ENCODE measurements at places on chromosomes 2 and 18. TPM values are rescaled to one million over a fixed set of nuclear protein-coding genes. Genes with fewer than 3 reads are reported as not detected.

DNA sequence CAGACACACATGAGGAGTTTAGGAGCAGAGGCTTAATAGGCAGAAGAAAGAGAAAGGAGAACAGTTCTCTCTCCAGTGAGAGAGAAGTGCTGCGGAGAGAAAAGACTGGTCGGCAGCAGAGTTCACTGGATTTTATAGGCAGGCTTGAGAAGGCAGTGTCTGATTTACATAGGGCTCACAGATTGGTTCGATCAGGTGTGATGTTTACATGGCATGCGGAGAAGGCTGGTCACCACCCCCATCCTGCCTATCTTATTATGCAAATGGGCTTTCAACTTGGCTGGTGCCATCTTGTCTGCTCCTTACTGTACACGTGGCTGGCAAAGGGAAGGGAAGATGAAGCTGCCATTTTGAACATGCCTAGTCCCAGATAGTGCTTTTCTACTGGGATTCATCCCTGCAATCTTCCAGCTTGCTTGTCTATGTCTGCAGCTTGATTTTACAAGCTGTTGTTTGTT is 113.4 kb downstream of the AP1S3 start:
- DNase-seq: no peak

DNA sequence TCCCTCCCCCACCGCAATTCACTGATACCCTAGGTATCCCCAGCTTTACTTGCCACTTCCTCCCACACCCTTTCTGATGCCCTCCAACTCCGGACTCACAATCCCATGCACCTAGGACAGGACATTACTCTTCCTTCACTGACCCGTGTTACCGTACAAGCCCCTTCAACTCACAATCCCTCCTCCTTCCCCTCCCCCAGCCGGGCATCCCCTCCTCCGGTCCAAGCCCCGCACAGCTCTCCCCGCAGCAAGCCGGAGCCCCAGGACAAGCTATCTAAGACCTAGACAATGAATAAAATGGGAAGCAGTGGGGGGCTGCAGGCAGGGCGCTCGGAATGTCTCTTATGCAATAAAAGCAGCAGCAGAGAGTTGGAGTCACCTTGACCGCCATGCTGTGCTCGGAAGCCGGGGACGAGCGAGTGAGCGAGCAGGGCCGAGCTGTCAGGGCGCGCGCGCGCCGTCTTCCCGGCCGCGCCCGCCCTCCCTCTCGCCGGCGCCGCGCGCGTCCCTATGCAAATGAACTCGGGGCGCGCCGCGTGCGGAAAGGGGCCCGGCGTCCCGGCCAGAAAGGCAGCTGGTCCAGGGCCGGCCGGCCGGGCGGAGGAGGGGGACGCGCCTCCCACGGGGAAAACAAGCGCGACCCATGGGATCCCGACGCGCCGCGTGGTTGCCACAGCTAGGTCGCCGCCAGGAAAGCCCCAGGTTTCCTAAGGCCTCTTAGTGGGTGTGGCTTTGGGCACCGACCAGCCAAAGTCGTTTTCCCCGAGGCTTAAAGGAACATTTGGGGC is at the start of gene SLC25A12:
TSS of gene SLC25A12 (minus strand) at position 421 of the 788 bp plus-strand sequence. CDS start at position 391, 30 bp downstream.
- peak; percentile 73 for DNase-seq

DNA sequence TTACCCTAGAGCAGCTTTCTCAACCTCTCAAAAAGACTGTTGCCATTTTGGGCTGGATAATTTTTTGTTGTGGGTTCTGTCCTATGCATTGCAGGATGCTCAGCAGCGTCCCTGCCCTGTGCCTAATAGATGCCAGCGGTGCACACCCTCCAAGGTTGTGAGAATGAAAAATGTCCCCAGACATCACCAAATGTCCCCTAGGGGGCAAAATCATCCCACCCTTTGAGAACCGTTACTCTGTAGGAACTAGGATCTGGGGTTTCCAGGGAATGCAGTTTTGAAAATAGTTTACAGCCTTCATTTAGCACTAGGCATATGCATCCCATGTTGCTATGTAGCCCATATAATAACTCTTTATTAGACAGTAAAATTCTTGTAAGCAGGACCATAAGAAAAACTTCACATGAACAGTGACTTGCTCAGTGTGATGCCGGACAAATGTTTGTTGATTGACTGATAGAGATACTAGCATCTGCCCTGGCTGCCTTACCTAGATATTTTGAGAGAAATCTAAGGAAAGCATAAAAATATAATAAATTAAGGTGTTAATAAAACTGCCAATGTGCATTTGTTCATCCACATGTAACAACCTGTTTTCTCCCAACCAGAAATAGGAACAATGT is 79.2 kb upstream of the EPC2 start:
- no peak for DNase-seq

- DNase-seq: no peak
These were observed 30.7 kb upstream of the SLC35F6 start for GRCh38 chr2:26733413-26733812.

GRCh38 chr2:17311771-17312511 is 206.3 kb downstream of the RAD51AP2 start:
- DNase-seq: no peak

DNA sequence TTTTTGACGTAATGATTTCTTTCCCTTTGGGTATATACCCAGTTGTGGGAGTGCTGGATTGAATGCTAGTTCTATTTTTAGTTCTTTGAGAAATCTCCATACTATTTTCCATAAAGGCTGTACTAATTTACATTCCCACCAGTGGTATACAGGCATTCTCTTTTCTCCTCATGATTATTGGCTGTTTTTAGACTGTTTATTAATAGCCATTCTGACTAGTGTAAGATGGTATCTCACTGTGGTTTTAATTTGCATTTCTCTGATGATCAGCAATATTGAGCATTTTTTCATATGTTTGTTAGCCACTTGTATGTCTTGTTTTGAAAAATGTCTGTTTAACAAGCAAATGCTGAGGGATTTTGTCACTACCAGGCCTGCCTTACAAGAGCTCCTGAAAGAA is 9.2 kb upstream of the CD28 start:
- DNase-seq: no peak

DNA sequence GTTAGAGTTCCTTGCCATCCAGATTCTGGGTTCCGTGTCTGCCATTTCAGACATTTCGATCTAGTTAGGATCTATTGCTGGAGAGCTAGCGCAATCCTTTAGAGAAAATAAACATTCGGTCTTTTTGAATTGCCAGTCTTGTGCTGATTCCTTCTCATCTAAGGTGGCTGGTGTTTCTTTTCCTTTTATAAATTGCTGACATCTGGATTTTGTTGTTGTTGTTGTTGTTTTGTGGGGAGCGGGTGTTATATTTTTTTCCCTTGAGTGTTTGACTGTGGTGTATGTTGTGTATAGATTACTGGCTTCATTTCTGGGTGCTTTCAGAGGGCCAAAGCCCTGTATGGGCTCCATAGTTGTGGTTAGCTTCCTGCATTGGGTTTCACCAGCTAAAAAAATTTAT is 128.5 kb upstream of the LRP1B start:
- no peak for DNase-seq

- no peak for DNase-seq
These were observed 1070.3 kb downstream of the SUCLG1 start for GRCh38 chr2:83388804-83389203.

DNA sequence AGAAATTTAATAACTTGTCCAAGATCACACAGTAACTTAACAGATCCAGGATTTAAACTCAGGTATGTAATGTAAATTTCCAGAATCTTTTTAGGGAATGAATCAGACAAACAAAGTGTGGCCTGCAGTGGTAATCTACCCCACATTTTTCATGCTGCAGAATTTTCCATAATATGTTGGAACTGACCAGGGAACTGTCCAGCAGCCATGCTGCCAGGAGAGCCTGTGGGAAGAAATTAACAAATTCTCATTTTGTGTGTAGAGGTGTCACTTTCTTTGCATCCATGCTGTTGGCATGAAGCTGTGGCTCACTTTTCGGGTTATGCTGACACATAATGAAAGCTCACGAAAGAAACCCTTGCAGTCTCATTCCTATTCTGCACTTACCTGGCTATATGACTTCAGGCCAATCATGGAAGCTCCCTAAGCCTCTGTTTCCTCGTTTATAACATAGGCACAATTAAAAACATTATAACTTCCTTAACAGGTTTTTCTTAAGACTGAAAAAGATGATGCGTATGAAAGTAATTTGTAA is 54.7 kb downstream of the CDKL4 start:
- no peak for DNase-seq

GRCh38 chr18:76621782-76622495 is 126.9 kb upstream of the ZNF516 start:
- peak; percentile 62 for DNase-seq

DNA sequence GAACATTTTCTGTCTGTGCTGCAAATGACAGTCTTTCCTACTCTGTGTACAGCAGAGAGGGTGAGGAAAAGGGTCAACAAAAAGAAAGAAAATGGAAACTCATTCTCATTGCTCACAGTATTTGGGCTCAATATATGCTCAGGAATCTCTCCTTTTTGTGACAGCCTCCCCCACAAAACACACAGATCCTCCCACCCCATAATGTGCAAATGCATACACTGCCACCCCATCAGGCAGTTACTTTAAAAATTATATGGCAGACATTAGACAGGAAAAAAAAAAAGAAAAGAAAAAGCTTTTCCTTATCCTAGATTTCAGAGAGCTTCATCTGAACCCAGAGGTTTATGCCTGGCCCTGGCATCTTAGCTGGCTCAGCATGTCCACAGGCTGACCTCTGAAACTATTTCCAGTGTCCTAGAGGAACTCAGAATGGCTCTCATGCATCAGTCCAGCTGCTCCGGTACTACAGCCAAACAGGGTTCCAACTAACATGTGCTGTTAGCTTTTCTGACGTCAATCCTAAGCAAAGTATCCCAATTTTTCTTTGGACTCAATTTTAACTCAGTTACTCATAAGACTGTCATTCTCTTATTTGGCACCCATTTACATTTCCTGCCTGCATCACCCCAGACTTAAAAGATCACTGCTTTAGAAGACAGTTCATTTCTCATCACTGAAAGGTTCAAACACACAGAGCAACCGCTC is 105.9 kb downstream of the RBMS1 start:
- peak; percentile 100 for DNase-seq

DNA sequence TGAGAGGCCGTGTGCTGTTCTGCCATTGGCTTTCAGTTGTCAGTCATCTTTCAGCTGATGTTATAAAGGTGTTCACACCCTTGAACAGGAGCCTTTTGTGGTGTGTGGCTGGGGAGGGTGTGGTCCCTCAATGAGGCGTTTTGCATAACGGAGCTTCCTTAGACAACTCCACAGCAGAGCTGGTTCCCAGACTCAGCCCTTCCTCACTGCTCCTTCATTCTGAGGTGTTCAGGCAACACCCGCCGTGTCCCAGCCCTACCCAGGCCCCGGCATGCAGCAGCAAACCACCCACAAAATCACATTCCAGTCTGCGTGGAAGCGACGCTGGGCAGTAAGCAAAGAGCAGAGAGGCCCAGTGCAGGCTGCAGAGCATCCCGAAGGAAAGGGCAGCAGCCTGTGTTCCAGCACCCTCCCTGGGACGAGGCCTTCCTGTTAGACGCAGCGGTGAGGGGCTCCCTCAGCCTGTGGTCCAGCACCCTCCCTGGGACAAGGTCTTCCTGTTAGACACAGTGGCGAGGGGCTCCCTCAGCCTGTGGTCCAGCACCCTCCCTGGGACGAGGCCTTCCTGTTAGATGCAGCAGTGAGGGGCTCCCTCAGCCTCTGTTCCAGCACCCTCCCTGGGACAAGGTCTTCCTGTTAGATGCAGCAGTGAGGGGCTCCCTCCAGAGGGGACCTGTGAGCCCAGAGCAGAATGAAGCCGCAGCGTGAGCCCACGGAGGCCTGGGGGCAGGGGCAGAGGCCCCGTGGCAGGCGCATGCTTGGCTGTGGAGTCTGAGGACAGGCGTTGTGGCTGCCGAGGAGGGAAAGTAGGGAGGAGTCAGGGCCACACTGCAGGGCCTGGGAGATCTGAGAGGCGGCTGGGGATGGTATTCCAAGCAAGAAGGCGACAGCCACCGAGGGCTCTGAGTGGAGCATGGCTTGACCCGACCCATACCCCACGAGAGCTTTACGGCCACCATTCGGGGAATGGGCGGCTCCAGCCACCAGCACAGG is 201.8 kb upstream of the HDAC4 start:
- no peak for DNase-seq

DNA sequence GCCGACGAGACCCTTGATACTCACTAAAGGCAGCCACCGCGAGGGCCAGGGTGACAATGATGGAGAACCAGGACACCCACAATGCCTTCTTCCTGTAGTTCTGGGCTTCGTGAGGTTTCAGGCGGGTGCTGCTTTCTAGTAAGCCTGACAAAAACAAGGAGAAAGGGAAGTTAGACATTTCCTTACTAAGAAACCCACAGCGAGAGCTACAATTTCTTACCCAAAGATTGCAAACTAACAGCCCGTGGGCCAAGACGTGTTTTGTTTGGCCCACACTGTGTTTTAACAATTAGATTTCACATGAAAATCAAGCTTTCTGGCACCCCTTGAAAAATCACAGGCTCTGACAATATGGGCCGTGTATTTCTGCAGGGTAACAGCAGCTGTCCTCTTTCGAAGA is 5.6 kb downstream of the TMEM163 start:
- DNase-seq: no peak

- no peak for DNase-seq
These were observed 849.4 kb downstream of the LRRTM4 start for GRCh38 chr2:76672798-76673197.

- DNase-seq: no peak
These were observed 1232.6 kb upstream of the NRXN1 start for GRCh38 chr2:52264488-52264887.

The ZFP36L2 gene
- 1.8 TPM for total RNA-seq

The TAF1B gene
- 19.9 TPM for total RNA-seq

The GRB14 gene
- total RNA-seq: not detected

The HOXD9 gene
- not detected for total RNA-seq

Data from IMR-90 (cell line).